Coronary artery (tissue), 2 donors: ENCODE measurements at places on chromosomes 11 and 22.

- no peak for DNase-seq
These were observed 133.1 kb downstream of the CTTN start for GRCh38 chr11:70531281-70532065.

- no peak for DNase-seq
These were observed at the start of gene DNAJB13 for GRCh38 chr11:73950869-73951710. DNAJB13 (plus strand) TSS chr11:73951026; CDS start chr11:73951070, 44 bp downstream.

DNA sequence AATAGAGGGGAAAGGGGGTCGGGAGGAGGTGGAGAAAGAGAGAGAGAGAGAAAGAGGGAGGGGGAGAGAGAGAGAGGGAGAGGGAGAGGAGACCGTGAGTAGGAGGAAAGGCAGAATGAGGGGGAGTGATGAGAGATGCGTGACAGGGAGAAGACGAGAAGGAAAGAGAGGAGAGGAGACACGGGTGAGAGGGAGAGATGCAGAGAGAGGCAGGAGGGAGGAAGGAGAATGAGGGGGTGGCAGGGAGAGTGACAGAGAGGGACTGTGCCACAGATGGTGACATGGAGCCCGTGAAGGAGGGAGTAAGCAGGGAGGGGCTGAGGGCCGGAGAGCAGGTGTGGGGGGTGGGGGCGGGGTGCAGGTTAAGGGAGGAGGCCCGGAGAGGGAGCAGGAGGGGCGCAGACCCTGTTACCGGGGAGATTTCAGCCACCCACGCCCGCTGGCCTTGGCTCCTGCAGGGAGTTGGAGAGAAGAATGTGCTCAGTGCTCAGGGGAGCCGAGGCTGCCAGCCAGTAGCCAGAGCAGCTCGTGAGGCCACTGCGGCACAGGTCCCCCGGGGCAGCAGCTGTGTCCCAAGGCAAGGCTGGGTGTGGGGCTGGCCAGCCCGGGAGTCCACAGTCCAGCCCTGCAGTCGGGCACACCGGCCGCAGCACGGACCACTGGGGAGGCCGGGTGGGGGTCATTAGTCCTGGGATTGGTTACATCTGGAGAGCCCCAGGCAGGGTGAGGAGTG lies at the start of gene SSTR3:
Gene SSTR3 (minus strand): TSS at position 304 of the 733 bp plus-strand sequence. CDS start 4,674 bp downstream, outside the sequence.
- DNase-seq, result no peak

DNA sequence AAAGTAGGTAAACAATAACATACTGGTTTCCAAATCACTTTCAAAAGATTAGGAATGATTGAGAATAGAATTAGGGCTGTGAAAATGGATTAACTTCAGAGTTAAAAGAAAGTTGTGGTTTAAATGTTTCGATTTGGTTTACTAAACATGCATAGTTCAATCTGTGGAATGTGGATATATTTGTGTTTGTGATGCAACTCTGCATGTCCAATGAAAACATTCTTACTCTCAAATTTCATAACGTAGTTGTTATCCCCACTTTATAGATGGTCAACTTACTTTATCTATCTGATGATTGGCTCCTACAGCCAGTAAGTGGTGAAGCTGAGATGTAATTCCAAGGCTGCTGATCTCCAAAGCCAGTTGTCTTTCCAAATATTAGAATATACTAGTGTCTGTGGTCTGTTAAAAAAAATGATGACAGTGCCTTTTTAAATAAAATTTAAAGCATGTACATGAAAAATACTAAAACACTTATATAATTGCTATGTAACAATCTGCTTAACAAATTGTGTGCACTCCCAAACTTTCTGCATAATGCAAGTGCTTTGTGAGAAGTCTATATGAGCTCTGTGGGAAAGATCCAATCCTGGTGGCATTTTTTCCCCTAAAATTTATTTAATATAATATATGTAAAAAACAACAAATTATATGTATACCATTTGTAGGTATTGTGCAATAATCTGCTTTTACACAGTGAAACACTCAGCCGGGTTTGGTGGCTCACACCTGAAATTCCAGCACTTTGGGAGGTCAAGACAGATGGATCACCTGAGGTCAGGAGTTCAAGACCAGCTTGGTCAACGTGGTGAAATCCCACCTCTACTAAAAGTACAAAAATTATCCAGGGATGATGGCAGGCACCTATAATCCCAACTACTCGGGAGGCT lies 9.7 kb upstream of the SIK3 start:
- DNase-seq, result no peak

DNA sequence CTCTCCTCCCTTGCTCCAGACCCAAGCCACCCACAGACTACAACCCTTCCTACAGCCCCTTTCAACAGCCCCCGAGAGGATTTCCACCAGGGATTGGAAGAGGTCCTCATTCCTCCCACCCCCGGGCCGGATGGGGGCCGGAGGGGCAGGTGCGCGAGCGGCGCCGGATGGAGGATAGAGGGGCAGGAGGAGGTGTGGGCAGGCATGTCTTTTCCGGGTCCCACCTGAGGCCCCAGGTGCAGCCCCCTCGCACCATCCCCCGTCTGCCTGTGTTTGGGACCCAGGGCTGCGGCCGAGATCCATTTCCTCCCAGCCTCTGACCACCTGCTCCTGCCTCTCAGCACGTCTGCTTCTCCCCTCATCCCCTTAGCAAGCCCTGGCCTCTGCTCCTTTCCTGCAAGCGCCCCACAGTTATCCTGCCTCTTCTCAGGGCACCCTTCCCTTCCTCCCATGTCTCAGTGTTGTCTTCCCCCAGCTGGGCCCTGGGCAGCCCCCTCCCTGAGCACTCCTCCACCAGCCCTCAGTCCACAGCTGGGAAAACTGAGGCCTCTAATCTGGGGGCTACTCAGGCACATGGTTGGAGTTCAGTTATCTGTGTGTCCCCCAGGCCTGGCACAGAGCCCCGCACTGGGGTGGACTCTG lies 19.3 kb upstream of the CBX7 start:
- DNase-seq, result no peak

GRCh38 chr11:72820439-72821139 lies 6.4 kb downstream of the ATG16L2 start:
- DNase-seq, result no peak

- no peak for DNase-seq
These were observed 1.8 kb upstream of the SERPIND1 start for GRCh38 chr22:20771918-20772625.

GRCh38 chr22:49087716-49088601 lies 739.7 kb downstream of the BRD1 start:
- no peak for DNase-seq

GRCh38 chr11:128305588-128305987 lies 281.8 kb downstream of the ETS1 start:
- DNase-seq, result no peak

DNA sequence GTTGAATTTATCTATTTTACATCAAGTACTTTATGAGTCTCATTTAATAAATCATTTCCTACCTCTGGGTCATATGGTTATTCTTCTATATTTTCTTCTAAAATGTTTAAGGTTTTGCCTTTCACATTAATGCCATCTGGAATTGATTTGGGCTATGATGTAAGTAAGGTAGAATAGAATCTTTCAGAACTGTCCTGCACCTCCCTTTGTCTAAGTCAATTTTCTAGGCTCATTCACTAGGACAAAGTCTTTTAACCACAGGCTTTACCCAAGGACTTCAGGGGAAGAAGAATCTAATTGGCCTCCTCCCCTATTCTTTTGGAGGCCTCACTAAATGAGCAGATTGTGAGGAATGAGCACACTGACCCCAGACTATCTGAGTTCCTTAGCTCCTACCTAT lies 146.0 kb downstream of the BBOX1 start:
- no peak for DNase-seq

GRCh38 chr22:47196881-47197772 lies 434.7 kb downstream of the TBC1D22A start:
- peak; percentile 68 for DNase-seq

GRCh38 chr22:23752090-23752691 lies 1.3 kb upstream of the ZNF70 start:
- no peak for DNase-seq

DNA sequence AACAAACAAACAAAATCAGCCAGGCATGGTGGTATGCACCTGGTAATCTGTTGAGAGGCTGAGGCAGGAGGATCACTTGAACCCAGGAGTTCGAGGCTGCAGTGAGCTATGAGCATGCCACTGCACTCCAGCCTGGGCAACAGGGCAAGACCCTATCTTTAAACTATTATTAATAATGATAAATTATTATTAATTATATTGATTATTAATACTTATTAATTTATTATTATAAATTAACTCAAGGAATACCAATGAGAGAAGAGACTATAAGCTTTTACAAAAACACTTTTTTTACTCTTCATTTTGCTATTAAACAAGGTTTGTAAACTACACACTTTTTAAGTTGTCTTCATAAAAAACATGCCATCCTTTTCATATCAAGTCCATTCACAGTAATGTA lies 97.7 kb upstream of the APOA1 start:
- no peak for DNase-seq

DNA sequence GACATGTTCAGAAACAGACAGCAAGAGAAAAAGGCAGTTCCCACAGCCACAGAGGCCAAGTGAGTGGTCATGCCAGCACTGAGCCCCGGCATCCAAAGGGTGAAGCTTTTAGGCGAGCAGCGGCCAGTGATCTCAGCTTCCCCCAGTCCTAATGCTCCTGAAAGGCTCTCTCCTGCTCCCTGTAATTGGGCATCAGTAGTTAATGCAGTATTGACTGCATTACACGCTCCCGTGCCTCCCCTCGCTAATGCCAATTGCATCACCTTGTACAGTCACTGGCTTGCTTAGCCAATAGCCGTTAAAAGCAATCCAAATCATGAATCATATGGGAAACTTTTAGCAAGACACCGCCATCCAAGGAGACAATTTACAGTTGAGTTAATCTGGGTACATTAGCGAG lies 4.9 kb downstream of the LMO1 start:
- DNase-seq, result peak; percentile 35

- no peak for DNase-seq
These were observed 45.8 kb upstream of the SLN start for GRCh38 chr11:107757661-107758060.
